ENCODE measurements at places on chromosomes 16 and 17.

- no peaks in the 10 kb centered on the region for H3K27me3 ChIP-seq
- peak overlapping the region; percentile 96 for H3K27ac ChIP-seq
- H3K36me3 ChIP-seq = no peaks in the 10 kb centered on the region
- peak overlapping the region; percentile 73 for H3K4me3 ChIP-seq
- DNase-seq = no peak
Measured at GRCh38 chr16:12802661-12803060, 1.0 kb downstream of the CPPED1 start.

- no peak overlapping the region for H3K4me3 ChIP-seq
- H3K36me3 ChIP-seq = peaks cover 13% of the 10 kb centered on the region
- DNase-seq = no peak
Measured at GRCh38 chr16:84497418-84498222, 6.8 kb downstream of the MEAK7 start.

- H3K36me3 ChIP-seq = no peaks in the 10 kb centered on the region
- H3K27me3 ChIP-seq = no peaks in the 10 kb centered on the region
- DNase-seq = peak; percentile 40
- peaks cover 94% of the 10 kb centered on the region for H3K4me1 ChIP-seq
- peak overlapping the region; percentile 5 for H3K4me3 ChIP-seq
Measured at GRCh38 chr16:27326738-27327585, 13.2 kb downstream of the IL4R start.

GRCh38 chr17:9475101-9475658 is 100.4 kb downstream of the STX8 start:
- H3K27ac ChIP-seq = no peak overlapping the region
- no peaks in the 10 kb centered on the region for H3K36me3 ChIP-seq
- no peaks in the 10 kb centered on the region for H3K4me1 ChIP-seq
- no peak for DNase-seq
- no peak overlapping the region for H3K4me3 ChIP-seq
- H3K27me3 ChIP-seq = no peaks in the 10 kb centered on the region

GRCh38 chr16:67269766-67270165 is 9.6 kb upstream of the PLEKHG4 start:
- H3K27ac ChIP-seq = no peak overlapping the region
- DNase-seq = no peak
- H3K36me3 ChIP-seq = peaks cover 7% of the 10 kb centered on the region
- no peaks in the 10 kb centered on the region for H3K27me3 ChIP-seq
